ENCODE measurements at places on chromosomes 3 and 15.

- no peak for DNase-seq
These were observed 395.5 kb upstream of the KCNMB2 start for GRCh38 chr3:178140531-178141304.

- DNase-seq, result no peak
These were observed 73.5 kb downstream of the MGLL start for GRCh38 chr3:127748754-127749327.

GRCh38 chr15:78943692-78944091 lies 1.2 kb downstream of the CTSH start:
- DNase-seq, result no peak

DNA sequence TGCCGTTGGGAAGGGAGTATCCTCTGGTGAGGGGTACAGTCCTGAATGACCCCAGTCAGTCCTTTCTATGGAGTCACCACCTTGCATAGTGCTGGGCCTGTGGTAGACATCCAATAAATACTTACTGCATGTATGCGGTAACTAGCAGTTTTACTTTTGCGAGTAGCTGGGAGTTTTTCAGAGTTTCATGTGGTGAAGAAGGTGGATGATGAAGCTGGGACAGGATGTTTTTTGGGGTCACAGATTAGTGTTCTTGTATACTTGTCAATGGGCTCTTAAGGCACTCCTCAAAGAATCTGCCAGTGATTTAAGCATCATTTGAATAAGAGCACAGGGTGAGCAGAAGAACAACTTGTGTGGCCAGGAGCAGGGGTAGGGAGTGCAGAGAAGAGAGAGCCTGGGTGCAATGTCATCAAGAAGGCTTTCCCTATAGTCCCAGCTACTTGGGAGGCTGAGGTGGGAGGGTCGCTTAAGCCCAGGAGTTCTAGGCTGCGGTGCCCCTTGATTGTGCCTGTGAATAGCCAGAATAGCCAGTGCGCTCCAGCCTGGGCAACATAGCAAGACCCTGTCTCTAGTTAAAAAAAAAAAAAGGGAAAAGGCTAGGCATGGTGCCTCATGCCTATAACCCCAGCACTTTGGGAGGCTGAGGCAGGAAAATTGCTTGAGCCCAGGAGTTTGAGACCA lies 22.1 kb downstream of the PPCDC start:
- no peak for DNase-seq

DNA sequence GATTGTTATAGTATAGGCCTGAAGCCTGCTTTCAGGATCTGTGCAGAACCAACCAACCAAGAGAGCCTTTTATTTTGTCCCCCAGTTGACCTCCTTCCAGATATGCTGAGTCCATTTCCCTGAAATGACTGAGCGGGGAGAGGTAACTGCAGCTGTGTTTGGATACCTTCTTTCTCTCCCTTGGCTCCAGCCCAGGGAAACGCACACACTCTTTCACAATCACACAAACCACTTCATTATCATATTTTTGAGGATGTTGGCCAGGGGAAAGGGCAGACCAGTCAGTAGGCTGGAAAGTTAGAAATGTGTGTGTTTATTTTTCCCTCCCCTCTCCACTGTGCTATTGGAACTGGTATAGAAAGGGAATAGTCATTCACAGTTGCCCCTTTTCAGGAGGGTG lies 417.7 kb upstream of the TBL1XR1 start:
- no peak for DNase-seq

DNA sequence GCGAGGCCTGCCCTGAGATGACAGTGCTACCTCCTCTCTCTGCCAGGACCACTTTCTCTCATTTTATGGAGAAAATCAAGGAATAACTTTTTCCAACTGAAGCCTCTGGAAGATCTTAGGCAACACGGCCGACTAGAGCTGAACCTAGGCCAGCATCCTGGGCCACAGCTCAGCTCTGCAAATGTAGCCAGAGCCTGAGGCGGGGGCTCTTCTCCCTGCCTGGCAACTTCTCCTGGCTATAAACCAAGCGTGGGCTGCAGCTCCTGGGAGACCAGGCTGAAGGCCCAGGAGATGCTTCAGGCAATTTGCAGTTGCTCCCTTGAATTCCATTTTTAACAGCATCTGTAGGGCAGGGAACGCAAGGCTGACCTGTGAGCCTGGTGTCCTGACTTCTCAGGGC lies 74.9 kb downstream of the CEMIP start:
- no peak for DNase-seq

- DNase-seq, result no peak
These were observed 76.6 kb upstream of the PTX3 start for GRCh38 chr3:157360044-157360443.
